Brain pericyte (primary cell): ENCODE measurements at places on chromosomes 2 and 18.

DNA sequence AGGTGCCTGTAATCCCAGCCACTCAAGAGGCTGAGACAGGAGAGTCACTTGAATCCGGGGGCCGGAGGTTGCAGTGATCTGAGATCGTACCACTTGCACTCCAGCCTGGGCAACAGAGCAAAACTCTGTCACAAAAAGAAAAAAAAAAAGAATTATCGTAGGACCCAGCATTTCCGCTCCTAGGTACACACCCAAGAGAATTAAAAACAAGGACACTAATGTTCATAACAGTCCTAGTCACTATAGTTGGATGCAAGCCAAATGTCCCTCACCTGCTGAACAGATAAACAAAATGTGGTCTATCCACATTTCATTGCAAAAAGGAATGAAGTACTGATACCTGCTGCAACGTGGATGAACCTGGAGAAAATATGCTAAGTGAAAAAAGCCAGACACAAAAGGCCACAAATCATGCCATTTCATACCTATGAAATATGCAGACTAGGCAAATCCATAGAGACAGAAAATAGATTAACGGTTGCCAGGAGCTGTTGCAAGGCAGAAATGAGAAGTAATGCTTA, 21.2 kb downstream of the ADRA2B start:
- no peak for DNase-seq

DNA sequence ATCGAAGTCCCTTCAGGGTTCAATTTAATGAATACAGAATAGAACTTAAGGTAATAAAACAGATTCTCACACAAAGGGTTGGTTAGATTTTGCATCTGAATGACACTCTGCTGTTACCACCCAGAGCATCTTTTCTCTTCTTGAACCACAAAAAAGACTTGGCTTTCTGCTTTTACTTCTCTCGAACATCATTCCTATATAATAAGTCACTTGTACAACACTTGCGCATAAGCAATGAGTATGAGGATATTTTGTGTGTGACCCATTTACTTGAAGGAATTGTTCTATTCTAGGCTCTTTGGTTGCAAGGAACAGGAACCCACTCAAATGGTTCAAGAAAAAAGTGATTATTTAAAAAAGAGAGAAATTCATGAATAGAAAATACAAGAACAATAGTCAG, 126.2 kb downstream of the NUP35 start:
- DNase-seq: no peak

DNA sequence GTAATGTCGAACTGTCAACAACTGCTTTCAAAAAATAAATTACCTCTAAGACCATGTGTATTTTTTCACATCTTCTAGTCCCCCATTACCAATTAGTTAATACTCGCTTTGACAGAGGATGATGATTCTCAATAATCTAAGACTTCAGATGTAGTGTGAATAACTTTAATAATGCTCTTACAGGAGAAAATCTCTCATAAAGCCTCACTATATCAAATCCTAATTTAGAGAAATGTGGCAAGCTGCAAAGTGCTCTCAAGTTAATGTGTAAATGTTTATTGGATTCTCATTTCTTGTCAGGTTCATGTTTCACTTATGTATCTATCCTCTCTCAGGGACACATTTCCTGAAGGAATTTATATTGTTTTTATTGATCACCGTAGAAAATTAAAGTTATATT, 223.9 kb downstream of the CDH7 start:
- DNase-seq: no peak

GRCh38 chr18:46915800-46916550, 1.3 kb downstream of the PIAS2 start:
- DNase-seq: no peak

DNA sequence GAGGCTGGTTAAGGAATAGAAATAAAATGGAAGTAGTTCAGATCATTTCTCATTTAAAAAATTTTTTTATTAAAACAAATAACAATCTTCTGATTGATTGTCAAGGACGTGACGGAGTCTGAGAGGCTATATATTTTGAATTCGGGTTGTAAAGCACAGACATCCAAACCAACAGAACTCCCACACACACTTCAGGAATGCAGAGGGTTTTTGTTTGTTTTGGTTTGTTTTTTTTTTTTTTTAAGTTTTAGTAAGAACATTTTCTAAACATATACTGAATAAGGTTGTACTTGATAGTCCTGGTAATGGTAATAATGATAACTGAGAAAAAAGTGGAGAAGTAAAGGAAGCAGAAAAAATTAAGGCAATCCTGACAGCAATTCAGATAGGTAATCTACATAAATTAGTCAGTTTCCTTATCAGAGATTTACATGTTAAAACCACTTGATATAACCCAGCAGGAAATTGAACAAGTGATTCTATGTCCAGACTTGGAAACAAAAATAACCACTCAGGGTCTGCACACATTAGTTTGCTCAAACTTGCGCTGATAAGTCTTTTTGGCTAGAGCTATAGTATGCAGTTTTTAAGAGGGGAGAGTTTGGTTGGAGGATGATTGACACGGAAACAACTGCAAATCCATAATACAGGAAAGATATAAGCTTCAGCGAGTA, 51.5 kb upstream of the CTAGE1 start:
- DNase-seq: no peak

- no peak for DNase-seq
These were observed 61.0 kb downstream of the GRB14 start for GRCh38 chr2:164560181-164560792.

DNA sequence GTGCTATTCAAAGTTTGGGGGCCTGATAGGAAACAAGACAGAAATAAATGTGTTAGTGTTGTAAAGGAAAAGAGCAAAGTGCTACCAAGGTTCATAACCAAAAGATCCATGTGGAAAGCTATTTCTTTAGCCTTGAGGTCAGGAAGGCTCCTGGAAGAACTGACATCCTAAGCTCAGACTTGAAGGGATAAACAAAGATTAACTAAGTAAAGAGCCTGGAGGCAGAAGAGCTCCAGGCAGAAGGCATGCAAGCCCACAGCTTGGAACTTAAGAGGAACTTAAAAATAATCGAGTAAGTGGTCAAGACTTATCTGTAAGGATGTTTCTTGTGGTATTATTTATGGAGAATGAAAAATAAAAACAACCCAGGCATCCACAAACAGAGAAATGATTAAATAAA, 245.0 kb upstream of the MGAT5 start:
- no peak for DNase-seq
